Fibroblast of villous mesenchyme (primary cell): ENCODE measurements at places on chromosomes 1 and 21. TPM values are rescaled to one million over a fixed set of nuclear protein-coding genes. Genes with fewer than 3 reads are reported as not detected.
A peak's percentile ranks its signal among the peaks of the same experiment; 100 is the strongest.

GRCh38 chr1:87508247-87508787, 179.6 kb downstream of the LMO4 start:
- no peak for DNase-seq

DNA sequence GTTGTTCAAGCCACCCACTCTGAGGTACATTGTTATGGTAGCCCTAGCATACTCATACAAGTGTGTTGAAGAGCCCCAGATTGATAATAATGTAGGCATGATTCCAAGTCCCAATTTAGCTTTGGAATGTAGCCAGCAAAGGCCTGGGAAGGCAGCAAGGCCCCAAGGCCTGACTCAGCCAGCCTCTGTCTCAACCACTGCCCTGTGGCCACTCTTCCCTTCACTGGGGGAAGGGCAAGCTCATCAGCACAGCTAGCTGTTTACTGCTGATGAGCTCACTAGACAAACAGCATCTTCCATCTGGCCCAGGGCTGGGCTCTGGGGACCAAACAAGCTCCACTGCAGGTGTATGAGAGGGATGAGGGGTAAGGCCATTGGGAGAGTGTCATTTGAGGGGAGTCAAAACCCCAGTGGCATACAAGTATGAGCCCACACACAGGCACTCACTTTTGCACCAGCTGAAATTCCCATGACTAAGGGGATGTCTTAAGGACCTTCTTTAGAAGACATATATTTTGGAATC, 2.2 kb upstream of the IRF6 start:
- peak; percentile 85 for DNase-seq

- DNase-seq: no peak
These were observed 201.4 kb upstream of the SNX7 start for GRCh38 chr1:98460136-98460535.

DNA sequence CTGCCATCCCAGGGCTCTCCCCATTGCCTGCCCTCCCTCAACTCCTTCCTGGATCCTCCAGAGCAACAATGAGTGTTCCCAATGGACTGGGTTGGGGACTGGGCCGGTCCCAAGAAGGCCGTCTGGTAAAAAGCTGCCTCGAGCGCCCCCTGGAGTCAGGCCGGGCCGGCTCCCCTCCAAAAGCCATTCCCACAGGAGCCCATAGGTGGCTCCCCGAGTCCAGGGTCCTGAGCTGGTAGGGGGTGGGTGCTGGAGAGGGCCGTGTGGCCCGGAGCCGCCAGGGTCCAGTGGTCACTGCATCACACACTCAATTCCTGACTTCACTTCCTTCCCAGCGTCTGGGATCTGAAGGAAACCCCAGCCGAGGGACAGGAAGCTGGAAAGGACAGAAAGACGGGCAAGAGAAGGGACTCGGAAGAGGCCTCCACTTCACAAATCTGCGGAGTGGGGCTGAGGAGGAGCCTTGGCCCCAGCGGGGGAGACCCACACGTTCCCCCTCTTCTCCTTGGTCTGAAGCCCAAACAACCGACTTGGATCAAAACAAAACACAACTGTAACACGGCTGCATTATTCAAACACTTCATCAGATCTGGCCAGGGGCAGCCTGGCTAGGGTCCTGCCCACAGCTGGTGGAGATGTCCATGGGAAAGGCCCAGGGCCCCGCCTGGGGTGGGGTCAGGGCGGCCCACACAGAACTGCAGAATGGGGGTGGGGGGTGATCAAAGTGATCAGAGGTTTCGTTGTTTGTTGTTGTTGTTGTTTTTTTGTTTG, 10.9 kb upstream of the ALDH4A1 start:
- peak; percentile 84 for DNase-seq

- DNase-seq: peak; percentile 61
These were observed 15.2 kb downstream of the BCAN start for GRCh38 chr1:156656806-156657740.

DNA sequence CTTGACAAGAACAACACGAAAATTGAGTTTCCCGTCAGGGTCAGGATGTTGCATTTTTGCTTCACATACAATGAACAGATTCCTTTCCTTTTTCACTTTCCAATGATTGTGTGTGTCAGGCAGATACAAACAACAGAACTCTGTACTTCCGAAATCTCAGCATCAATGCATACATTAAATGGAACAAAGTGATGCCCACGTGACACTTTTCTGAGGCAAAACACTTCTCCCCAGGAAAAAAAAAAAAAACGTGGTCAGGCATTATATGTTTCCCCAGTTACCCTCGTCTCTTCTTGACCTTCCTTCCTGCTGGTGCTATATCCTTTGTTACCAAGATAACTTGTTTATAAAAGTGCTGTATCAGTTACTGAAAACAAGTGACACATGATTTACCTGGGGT, 181.8 kb downstream of the ZNF281 start:
- DNase-seq: no peak

GRCh38 chr1:203229471-203230135, at the start of gene CHIT1:
Gene CHIT1, minus strand, starts transcription at chr1:203229673. Its CDS starts 37 bp downstream, at chr1:203229636.
- no peak for DNase-seq

DNA sequence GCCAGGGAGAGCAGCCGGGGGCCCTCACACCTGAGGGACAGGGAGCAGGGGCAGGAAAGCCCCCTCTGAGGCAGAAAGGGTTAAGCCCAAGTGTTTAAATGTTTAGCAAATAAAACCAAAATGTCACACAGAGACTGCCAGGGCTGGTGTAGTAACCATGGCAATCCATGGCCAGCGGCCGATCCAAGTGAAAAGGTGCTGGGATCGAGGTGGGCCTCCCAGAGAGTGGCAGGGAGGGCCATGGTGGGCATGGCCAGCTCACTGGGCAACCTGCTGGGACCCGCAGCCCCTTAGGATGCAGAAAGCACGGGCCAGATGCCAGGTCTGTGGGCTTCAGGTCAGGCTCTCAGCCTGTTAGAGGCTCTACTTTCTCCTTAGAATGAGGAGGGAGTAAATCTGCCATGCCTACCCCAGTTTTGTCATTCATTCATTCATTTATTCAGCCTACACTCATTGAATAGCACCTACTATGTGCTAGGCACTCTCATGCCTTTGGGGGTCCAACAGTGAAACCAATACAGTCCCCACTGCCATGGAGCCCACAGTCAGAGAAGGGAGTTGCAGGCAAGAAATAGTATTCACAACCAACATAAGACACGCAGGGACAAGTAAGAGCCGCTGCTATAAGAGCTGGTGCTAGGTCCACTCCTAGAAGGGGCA, 56.1 kb downstream of the KCNN3 start:
- no peak for DNase-seq

DNA sequence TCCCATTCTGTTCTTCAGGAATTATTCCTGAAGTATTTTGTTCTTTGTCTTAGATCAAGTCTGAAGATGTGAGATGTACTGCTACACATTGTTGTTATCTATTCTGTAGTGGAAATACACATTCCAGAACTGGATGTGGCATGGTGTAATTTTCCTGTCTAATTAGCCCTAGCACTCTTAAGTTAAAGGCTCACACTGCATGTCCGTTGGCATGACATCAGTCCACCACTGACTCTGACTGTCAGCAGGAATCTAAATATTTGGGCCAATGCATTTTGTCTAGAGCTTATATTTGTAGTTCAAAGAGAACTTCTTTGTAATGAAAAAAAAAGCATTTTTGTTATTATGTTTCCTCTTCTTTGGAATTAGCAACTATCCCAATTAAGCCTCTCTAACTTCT, 201.0 kb downstream of the S1PR1 start:
- no peak for DNase-seq

DNA sequence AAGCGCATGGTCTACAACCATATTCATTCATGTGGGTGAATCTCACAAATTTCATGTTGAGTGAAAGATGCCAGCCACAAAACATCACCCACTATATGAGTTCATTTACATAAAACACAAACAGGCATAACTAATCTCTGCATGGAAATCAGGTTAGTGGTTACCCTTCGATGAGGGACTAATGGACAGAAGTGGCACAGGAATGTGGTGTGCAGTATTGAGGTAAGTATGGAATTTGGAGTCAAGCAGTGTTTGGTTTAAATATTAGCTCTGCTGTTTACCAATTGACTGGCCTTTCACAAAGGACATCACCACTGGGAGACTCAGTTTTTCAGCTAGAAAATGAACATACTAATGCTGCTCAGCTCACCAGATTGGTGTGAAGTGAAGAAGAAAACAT, 24.2 kb downstream of the CCDC185 start:
- DNase-seq: no peak

The EDN2 gene
- 0.32 TPM in 1 of 2 replicates, not detected in the other for total RNA-seq

The RUNX3 gene
- total RNA-seq: not detected in 2 replicates

The C8B gene
- not detected in 2 replicates for total RNA-seq

The CD58 gene
- total RNA-seq: 9.7 and 13.8 TPM in 2 replicates
